ENCODE measurements at places on chromosomes 5 and 9.
A peak's percentile ranks its signal among the peaks of the same experiment; 100 is the strongest.

- peak; percentile 64 for DNase-seq
Observed at GRCh38 chr5:176653401-176654385, 6.4 kb downstream of the TSPAN17 start.

- DNase-seq = no peak
Observed at GRCh38 chr5:136079195-136079985, 50.6 kb downstream of the TGFBI start.

DNA sequence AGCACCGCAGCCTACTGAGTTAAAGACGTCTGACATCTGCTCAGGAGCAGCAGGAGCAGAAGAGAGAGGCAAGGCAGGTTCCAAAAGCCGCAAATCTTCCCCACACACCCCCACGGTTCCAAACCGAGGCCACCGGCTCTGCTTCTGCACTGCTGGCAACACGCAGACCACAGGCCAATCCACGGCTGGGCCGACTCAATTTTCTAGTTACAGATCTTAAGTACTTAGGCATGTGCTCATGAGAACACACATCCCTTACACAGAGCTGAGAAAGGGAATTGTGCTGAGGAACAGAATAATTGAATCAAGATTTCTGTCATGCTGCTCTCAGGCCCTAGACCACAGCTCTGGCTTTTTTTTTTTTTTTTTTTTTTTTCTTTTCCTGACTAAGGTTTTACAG, 32.6 kb downstream of the PAX5 start:
- DNase-seq = no peak

DNA sequence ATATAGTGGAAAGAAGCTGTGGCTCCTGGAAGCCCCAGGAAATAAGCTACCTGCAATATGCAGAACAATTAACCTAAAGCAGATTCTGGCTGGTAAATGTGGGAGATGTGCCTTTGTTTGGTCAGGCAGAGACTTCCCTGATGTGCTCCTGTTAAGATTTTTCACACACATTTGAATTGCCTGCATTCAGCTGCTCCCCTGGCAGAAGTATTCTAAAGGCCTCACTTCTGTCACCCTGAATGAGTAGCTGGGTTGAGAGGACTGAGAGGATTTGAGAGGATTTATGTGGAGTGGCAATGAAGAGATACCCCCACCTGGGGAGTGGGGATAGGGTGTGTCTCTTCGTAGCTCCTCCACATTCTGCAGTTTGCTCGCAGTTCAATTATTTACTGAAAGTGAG, 130.5 kb downstream of the ST8SIA4 start:
- no peak for DNase-seq

- DNase-seq = no peak
Observed at GRCh38 chr5:163770625-163771024, 265.2 kb downstream of the MAT2B start.

- no peak for DNase-seq
Observed at GRCh38 chr9:23731353-23731752, 94.7 kb downstream of the ELAVL2 start.
